ENCODE measurements at places on chromosomes 12 and 14.

DNA sequence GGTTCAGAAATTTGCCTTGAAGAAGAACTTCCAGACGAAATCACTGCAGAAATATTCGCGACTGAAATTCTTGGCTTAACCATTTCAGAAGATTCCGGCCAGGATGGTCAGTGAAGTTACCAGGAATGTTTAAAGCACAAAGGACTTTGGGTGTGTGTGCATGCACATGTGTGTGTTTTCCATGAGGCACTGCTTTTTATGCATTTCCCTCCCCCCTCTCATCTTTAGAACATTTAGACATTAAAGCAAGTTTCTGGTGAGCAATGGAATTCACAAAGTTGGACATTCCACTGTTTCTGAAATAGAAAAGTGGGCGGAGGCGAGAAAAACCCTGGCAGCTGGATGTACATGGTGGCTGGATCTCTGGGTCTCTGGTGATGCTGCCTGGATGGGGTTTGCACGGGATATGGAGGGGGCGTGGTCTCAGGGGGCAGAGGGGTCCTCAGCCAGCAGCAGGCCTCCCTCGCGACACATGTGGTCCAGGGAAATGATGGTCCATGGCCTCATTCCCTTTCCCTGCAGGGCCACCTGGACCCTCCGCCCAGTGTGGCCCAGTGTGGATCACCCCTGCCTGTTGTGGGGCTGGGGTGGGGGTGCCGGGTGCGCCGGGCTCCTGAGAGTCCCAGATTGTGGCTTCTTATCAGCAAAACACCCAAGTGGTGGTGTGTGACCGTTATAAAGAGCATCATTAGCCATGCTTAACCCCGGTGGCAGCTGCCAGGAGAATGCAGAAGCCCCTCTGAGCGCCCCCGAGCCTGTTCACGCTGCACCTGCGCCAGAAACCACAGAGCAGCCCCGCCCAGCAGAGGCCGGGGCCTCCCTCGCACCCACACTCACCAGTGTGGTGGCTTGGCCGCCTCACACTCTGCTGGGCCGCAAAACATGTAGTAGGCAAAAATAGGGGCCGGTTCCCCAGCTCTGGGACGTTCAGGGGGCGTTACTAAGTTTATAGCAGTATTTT, 17.8 kb upstream of the BCL7A start:
- DNase-seq = peak; percentile 73

- DNase-seq = no peak
Observed at GRCh38 chr14:30290001-30290400, 269.0 kb upstream of the G2E3 start.

DNA sequence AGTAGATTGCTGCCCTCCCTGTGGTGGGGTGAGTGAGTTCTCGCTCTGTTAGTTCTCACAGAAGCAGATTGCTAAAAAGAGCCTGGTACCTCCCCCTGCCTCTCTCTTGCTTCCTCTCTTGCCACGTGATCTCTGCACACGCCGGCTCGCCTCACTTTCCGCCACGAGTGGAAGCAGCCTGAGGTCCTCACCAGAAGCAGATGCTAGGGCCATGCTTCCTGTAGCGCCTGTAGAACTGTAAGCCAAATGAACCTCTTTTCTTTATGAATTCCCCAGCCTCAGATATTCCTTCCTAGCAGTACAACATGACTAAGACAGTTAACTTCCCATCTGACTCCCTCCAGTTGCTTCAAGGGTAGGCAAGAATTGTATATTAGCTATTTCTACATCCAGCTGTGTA, 76.2 kb downstream of the ETV6 start:
- DNase-seq = no peak

- DNase-seq = no peak
Observed at GRCh38 chr12:43858096-43858495, 22.2 kb downstream of the TMEM117 start.

DNA sequence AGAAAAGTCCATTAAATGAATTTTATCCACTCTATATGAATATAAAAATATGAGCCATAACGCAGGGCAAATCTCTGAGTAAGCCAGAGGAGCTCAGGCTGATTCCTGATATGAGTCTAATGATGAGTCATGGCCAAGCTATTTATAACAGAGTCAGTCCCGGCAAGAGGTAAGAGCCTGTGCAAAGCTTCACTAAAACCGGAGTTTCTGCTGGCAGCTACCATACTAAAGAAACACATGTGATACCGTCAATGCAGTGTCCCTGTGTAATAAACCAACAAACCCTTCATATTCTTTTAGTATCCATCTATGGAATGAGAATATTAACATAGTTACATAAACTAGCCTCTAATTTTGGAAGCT, 319.4 kb downstream of the KCNC2 start:
- DNase-seq = peak; percentile 64

DNA sequence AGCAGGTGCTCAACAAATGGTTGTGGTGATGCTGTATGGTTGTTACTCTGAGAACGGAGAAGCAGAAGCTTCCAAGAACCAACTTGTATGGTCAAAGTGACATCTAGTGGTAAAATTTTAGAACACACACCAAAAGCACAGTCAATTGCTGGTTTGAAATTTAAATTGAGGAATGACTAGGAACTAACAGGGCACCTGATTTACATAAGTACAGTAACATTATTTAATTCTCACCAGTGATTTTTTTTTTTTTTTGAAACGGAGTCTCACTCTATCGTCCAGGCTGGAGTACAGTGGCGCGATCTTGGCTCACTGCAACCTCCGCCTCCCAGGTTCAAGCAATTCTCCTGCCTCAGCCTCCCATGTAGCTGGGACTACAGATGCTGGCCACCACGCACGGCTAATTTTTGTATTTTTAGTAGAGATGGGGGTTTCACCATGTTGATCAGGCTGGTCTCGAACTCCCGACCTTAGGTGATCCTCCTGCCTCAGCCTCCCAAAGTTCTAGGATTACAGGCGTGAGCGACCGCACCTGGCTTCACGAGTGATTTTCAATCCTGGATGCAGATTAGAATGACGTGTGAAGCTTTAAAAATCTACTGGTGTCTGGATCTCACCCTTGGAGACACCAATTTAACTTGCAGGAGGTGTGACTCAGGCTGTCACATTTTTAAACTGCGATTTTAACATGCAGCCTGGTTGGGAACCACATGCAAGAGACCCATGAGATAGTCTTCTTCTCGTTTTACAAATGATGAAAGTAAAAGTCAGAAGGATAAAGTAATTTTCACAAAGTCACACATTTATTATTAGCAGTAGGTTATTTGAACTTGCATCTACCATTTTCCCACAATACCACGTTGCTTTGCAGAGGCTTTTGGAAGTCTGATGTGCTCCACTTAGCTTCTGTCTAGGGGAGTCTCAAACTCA, 14.1 kb upstream of the NUMB start:
- peak; percentile 61 for DNase-seq

- DNase-seq = peak; percentile 87
Observed at GRCh38 chr12:2580821-2581220, 213.9 kb upstream of the FKBP4 start.

Data from AG08396 (cell line).